Stimulated activated CD8-positive, alpha-beta memory T cell treated with anti-CD3 and anti-CD28 coated beads, Interleukin-4, amount 100 ng/mL, for 4 hours (primary cell): ENCODE measurements at places on chromosomes 3 and 15.

GRCh38 chr3:52240059-52240885 lies 1.3 kb upstream of the TWF2 start:
- peak; percentile 30 for DNase-seq

GRCh38 chr3:190012784-190013183 lies 107.9 kb downstream of the P3H2 start:
- no peak for DNase-seq

GRCh38 chr15:58608711-58609110 lies 140.8 kb downstream of the ADAM10 start:
- no peak for DNase-seq

DNA sequence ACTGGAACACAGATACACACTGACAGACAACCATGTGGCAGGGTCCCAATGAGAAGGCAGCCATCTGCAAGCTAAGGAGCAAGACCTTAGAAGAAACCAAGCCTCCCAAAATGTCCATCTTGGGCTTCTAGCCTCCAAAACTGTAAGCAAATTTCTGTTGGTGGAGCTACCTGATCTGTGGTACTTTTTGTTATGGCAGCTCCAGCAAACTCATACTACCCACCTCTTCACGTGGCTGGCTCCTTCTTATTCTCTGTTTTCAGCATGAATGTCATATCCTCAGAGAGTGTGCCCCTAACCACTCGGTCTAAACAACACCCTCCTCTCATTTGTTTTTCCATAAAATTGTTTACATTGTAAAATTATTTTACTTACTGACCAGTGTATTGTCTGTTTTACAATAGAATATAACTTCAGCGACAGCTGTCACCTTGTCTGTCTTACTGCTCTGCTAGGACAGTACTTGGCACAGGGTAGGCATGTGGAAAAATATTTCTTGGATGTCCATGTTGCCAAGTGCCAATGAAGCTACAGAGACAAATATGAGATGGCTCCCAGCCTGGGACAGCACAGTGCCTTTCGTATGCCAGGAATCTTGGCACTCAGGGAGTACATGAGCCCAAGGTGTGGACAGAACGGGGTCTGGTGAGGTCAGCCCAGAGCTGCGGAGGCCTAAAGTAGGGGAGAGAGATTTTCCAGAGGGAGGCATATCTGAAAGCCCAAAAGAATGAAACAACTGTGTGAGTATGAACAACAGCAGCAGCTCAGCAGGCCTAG lies 17.4 kb upstream of the SLC25A36 start:
- no peak for DNase-seq

DNA sequence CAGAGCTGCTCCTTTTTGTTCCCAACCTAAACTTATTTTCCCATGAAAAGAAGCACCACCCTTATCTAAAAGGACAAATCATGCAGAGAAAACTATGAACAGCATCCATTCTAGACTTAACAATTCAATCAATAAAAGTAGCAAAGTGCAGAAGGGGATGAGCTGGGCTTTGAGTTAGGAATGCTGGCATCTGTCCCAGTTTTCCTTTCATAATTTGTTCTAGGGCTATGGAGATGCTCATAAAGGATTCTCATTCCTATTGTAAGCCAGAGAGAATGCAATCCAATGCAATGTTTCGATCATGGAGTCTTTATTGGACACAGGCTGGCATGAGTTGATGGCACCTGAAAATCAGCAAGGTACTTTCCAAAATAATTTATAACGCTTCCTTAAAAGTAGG lies 330.6 kb downstream of the VPS13C start:
- DNase-seq = no peak

DNA sequence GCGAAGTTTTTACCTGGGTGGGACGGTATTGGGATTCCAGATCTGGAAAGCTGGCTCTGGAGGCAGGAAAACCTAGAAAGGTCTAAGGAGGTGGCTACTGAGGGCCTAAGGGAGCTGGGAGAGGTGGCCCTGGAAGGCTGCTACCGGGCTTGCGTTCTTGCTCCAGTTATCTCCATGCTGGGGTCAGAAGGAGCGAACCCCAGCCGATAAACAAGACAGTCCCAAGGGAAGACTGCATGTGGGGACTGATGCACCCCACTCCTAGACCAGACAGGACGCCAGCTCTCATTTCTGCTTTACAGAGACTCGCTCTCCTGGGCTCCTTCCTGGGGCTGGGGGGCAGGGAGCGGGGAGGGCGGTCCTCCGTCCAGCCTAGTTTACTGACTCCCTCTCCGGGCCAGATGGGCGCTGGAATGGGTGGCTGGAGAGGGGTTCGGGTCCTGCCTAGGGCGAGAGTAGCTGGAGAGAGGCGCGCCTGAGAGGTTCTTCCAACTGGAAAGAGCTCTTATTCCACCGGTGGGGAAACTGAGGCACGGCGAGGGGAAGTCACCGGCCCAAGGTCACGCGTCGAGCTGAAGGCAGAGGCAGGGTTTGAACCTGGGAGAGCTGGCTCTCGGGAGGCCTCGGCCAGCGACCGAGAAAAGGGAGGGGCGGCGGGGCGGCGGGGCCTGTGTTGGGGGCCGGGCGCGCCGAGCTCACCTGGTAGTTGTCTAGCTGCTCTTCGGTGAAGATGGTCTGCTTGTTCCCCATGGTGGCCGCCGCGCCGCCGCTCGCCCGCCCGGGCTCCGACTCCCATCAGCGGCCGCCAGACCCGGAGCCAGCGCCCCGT lies 565 bp downstream of the CIB2 start:
- DNase-seq = no peak

DNA sequence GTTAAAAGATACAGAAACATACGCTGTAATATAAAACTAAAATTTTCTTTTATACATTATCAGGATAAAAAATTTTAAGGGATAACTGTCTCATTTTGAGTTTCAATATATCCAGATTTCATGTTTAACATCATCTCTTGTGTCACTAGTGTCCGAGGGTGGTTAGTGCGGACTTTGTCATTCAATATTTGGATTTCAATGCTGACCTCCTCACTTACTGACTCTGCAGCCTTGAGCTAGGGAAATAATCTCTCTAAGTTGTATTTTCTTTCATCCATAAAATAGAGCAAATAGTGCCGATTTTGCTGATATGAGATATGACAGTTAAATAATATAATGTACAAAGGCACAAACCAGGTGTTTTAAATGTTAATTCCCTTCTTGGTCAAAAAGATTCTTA lies 203.2 kb downstream of the CPNE4 start:
- no peak for DNase-seq
